ENCODE measurements at places on chromosomes 6 and 20.

GRCh38 chr20:14049111-14049510 is 53.8 kb downstream of the MACROD2 start:
- DNase-seq = no peak

DNA sequence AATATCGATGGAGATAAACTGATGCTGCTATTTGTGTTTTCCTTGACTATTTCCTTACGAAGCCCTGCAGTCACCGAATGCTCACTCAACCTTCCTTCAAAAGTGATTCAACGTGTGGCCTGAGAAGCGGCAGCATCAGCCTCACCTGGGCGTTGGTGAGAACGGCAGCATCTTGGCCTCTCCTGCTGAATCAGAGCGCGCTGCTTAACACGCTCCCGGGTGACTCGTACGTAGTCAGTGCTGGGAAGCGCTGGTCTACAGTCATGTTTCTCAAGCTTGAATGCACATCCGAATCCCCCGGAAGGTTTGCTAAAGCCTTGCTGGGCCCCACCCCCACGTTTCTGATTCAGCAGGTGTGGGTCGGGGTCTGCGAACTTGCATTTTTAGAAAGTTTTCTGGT is 214.1 kb upstream of the RREB1 start:
- no peak for DNase-seq

DNA sequence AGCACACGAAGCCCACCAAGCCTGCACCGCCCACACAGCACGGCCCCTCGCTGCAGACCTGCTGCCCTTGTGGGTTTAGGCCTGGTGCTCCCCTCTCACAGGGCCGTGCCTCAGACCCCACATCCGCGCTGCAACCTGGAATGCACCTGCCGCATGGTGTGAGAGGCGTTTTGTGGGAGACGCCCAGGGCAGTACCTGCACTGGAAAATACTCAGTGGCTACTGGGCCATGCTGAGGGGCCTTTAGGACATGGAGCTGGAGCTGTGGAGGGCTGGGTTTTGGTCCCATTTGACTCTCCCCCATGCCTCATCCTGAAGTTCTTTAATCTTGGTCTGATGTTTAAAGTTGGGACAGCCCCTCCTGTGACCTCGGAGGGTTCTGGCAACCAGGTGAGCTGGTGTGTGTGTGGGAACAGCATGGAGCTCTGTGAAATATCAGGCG is 116.3 kb downstream of the ERMARD start:
- DNase-seq = no peak

DNA sequence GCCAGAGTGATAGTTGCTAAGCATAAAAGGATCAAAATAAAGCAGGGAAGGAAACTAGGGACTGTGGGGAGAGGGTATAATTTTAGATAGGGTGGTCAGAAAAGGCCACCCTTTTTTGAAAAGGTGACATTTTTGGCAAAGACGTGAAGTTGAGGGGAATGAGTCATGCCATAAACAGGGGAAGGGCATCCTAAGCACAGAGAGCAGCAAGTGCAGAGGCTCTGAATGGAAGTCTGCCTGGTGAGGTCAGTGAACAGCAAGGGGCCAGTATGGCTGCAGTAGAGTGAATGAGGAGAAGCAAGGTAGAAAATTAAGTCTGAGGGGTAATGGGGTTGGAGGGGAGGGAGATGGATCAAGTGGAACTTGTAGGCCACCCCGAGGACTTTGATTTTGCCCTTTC is 2.4 kb downstream of the KLC4 start:
- no peak for DNase-seq

- no peak for DNase-seq
Measured at GRCh38 chr20:25286917-25287316, 39.0 kb downstream of the PYGB start.

DNA sequence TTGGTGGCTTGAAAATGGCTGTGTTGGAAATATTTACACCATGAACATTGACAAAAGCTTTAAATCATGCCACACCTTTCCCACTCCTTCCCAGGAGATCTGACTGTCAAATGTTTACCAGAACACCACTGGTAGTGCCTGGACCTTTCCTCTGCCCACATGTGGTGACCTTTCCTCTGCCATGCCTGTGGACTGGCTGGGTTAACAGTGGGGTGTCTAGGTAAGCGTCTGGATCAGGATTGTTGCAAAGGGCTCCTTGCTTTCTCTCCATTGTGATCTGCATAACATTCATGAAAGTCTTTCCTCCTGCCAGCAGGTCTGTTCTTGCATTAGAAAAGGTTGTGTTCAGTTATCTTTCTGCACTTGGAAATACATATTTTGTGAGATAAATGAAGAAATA is 572.7 kb downstream of the DHX35 start:
- no peak for DNase-seq

DNA sequence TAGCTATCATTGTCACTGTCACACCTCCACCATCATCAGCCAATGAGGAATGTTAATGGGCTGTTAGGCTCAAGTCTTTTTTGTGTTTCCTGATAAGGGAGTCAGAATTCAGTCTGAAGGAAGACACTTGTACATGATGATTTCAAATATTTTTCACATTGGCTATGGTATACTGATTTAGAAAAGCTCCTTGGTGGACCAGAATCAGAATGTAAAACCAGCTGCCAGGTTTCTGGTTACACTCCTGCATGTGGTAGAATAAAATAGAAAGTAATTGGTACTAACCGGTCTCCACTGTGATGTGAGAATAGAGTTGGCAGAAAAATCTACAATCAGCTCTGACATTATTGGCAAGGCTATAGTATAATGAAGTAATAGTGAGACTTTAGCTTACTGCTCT is 10.7 kb downstream of the COL9A1 start:
- DNase-seq = no peak

- DNase-seq = peak; percentile 77
Measured at GRCh38 chr20:35883778-35884540, 70.3 kb downstream of the SCAND1 start.

GRCh38 chr6:108203189-108204112 is 37.6 kb downstream of the NR2E1 start:
- DNase-seq = no peak

- no peak for DNase-seq
Measured at GRCh38 chr6:13327691-13328075, 654 bp downstream of the TBC1D7 start.

DNA sequence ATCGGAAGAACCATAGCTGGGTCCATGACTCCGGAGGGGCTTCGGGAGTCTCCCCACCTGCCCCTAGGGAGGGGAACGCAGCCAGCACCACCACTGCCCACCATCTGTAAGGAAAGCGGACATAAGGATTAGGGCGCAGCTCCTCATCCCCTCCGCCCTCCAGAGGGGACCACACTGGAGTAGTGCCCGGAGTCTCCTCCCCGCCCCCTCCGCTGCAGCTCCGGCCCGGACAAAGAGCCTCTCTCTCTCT is 628 bp downstream of the SLC35B2 start:
- peak; percentile 49 for DNase-seq

- DNase-seq = no peak
Measured at GRCh38 chr6:132866762-132867449, 52.5 kb downstream of the RPS12 start.

DNA sequence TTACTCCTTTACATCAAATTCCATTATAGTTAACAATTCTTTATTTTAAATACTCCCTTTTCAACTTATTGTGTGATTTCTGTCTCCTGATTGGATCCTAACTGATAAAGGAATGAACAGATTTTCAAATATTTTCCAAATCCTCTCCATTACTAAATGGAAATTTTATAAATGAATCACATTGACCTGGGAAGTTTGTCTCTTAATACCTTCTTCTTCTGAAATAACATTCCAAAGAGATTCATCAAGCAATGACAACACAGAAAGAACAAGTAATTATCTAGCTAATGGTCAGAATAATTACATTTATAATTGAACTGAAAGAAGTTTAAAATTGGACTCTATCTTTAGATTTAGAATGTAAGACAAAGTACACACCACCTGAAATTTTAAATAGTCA is 515.4 kb upstream of the PTCHD4 start:
- no peak for DNase-seq

DNA sequence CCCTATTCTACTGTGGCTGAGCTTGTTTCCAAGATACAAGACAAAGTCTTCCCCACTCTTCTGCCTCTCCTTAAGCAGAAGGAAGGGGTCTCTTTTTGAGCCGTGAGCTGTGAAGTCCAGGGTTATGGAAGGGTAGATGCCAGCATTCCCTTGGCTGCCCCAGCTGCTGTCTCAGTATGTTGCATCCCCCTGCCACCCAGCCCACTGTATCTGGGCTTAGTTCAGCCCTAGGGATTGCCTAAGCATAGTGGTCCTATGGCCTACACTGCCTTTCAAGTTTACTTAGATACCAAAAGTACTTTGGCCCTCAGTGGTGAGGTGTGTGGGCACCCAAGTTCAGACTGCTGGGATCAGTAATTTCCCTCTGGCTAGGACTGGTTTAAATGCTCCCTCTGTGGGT is 421.9 kb upstream of the KHDRBS2 start:
- DNase-seq = no peak

GRCh38 chr6:168025831-168026710 is 28.6 kb downstream of the KIF25 start:
- DNase-seq = no peak

DNA sequence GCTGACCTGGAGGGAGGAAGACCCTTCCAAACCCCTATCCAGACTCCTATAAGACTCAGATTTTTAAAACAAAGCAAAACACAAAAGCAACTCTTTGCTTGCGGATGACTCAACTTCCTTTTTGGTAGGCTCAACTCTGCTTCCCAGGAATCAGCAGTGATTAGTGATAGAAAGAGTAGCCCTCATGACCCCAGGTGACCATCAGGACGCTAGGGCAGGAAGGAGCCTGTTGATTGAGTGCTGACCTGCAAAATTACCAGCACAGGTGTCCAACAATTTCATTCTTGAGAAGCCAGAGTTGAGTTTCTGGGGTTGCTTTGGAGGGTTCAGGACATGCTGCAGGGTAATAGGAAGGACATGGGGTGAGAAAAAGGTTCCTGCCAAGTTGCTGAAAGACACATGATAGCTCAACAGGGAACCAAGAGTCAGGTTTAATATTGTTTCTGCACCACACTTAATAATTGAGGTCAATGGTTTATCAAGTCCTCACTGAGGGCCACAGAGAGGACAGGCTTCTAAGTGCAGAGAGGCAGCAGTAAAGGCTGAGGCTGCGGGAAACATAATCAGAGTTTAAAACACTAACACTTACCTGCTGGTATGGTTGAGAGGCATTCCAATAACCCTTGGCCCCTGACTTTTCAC is 67.4 kb upstream of the BMP2 start:
- no peak for DNase-seq

DNA sequence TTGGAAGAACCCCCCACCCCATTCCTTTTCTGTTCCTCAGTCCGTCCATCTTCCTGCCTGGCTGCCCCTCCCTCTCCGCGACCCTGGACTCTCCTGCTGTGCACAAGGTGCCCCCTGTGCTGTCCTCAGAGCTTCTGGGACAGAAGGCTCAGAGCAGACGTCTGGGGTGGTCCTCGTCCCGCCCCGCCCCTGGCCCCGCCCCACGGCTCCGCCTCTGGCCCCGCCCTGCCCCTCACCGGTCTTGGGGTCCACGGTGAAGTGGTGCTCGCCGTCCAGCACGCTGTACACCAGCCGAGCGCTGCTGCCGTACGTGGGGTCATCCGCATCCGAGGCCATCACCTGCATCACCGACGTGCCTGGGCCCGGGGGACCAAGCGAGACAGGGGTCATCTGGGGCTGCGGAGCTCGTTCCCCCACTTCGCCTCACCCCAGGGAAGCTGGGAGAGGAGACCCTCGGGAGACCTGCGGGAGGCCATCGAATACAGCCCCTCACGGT is 81.0 kb downstream of the CDH22 start:
- no peak for DNase-seq

DNA sequence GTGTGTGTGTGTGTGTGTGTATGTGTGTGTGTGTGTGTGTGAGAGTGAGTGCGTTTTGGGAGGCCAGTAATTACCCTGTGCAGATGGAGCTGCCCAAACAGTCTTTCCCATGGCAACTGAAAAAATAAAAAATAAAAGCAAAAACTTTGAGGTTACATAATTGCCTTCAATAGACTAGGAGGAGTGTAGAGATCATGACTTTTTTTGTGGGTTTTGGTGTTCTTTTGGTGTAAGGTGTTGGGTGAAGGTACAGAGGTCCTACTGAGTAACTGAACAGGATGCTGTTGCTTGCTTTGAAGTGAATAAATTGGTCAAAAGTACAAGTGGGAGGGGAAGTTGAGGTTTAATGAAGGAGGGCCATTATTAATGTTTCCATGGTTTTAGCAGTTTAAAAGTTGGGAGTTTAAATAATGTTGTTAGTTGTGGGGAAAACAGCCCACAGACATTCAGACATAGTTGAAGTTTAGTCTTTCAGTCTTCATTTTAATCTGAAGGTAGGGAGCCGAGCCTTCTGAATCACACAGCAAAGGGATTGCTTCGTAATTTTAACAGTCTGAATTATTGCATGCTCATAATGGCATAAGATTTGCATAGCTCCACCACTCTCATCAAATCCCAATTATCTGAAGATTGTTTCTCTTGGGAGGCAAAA is 251.4 kb downstream of the PRL start:
- no peak for DNase-seq

DNA sequence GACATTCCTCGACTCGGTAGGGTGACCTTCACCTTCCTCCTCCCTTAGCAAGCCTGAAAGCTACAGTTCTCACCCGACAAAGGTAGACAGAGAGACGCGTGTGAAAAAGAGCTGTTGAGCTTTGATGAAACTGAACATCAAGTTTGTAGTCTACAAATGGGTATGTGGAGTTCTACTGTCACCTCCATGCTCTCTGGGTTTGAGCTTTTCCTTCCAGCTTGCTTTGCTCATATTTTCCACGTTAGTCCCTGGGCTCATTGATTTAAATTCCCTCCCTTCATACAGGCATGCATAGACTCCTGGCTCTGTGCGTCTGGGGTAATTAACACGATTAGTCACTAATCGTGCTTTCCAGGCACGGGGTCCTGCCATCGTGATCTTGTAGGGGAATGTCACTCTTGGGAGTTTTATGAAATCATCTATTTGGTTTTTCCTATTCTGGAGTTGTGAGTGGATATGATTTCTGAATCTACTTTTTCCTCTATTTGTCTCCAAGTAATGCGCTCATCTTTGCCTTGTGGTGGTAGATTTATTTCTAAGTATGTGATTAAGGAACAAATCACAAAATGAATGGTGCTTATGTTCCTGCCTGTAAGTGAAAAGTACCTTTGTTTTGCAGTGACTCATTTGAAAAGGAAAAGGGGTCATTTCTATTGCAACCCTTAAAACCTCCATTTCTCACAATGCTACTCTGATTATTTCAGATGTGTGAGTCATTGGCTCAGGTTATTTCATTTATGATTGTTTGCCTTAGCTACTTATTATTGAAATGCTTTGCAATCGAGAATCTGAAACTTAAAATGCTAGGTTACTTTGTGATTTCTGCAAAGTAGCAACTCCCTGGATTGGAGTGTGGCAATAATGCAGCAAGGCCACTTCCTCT is 154.6 kb downstream of the ZDHHC14 start:
- peak; percentile 69 for DNase-seq

DNA sequence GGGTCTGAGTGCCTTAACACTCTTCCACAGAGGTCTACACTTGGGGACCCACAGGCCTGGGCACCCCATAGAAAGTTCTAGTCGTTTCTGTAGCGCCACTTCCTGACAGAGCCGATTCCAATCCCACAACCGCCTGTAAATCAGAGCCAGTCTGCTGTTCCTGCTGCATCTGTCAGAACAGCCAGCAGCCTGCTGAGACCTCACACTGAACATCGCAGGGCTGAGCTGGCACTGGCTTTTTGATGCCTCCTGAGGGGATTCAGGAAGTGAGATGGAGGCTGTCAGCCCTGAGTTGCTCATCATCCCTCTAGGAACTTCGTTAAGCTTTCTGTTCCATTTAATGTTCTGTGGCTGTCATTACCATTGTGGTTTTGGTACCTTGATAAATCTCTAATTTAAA is 48.9 kb downstream of the DCBLD1 start:
- DNase-seq = no peak

GRCh38 chr6:37490536-37491170 is 9.0 kb downstream of the CCDC167 start:
- DNase-seq = no peak

All from KBM-7 (cell line).